ENCODE measurements at places on chromosomes 7 and 10. TPM values are rescaled to one million over a fixed set of nuclear protein-coding genes. Genes with fewer than 3 reads are reported as not detected.

DNA sequence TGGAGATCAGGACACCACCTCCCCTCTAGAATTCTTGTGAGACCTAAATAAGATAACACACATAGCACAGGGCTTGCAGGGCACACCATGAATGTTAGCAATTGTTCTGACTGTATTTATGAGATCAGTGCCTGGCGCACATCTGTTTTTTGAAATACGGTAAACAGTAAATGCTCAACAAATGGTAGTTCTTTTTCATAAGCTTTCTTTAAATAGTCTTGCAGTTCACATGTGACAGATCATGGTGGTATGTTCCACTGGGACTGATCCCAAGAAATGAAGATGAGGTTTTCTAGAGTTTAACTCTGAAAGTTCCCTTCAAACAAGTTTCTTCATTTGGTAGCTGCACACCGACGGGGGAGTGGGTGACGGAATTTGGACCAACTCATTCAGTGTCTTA lies 34.8 kb downstream of the CREB5 start:
- DNase-seq, result no peak

DNA sequence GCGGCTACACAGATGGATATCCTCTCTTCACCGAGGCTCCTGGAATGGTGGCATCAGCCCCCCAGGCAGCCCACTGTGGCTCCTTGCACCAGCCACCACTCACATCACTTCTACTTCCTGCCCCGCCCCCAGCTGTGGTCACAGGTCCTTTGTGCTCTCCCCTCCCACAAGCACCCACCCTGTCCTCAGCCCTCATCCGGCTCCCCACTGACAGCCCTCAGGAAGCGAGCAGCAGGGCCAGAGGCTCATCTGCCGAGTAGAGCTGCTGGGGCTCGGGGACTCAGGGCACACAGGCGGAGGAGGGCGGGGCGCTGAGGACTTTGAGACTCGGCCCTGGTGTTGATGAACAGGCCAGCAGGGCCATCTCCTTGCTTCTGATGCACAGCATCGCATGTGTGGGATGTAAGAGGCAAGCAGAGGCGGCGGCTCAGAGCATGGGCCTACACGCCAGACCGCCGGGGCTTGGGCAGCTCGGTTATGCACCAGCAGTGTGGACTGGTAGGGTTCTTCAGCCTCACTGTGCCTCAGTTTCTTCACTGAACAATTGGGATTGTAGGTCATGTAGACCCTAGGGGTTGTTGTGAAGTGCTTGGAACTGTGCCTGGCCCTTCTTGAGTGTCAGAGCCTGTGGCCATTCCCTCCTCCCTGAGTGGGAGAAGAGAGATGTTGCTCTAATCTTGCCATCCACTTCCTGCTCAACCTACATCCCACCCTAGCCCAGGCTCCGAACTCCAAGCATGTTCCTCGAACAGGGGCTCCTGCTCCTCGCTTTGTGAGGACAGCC lies at the start of gene PRF1:
PRF1 (minus strand) TSS at position 77 of the 784 bp plus-strand sequence. CDS start 1,839 bp downstream, outside the sequence.
- DNase-seq, result no peak

DNA sequence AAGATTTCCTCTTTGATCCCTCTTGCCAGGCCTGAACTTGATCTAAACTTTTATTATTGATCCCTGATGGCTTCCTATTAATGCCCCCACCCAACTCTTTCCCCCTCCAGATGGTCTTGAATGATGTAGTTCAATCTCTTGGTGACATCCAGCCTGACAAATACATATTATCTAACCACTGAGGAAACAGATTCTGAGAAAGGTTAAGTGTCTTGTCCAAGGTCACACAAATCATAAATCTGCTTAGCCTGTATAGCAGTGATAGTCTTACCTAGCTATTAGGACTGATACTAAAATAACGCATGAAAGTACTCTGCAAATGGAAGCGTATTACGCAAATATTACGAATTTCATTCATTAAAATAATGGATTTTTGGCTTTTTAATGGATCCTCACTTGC lies 22.7 kb downstream of the STEAP1B start:
- DNase-seq, result no peak

GRCh38 chr7:44740055-44740454 lies 8.6 kb upstream of the ZMIZ2 start:
- peak; percentile 72 for DNase-seq

GRCh38 chr10:79378647-79379511 lies 31.6 kb downstream of the PPIF start:
- no peak for DNase-seq

GRCh38 chr7:83413831-83414230 lies 235.1 kb downstream of the SEMA3E start:
- DNase-seq, result no peak

DNA sequence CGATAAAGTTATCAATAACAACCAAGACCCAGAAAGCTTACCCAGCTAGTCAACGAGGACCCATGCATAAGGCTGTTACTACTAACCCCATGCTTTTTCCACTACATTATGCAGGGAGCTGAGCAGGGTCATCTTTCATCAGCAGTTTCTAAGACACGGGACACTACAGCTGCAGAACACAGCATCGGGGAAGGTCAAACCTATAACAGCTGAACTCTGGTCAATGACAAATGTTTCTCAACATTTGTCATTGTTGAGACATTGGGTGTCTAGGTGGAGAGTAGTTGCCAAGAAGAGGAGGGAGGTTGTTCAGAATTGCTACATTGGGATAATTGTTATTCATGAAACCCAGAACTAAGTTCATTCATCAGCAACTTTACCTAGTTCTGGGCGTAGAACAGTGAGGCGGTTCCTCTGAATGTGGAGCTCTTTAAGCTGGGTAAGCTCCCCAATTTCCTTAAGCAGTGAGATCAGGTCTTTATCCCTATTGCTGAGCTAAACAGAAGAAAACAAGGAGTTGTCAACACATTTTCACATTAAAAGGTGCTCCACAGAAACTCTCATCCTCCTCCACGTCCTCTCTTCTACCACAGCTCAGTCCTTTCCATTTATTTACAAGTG lies 105.6 kb downstream of the ZNF22 start:
- no peak for DNase-seq

GRCh38 chr7:47384755-47385535 lies 197.0 kb downstream of the TNS3 start:
- peak; percentile 63 for DNase-seq

Gene HOXA13
- 0.14 TPM for total RNA-seq

Gene LRRC18
- total RNA-seq, result not detected

DNA sequence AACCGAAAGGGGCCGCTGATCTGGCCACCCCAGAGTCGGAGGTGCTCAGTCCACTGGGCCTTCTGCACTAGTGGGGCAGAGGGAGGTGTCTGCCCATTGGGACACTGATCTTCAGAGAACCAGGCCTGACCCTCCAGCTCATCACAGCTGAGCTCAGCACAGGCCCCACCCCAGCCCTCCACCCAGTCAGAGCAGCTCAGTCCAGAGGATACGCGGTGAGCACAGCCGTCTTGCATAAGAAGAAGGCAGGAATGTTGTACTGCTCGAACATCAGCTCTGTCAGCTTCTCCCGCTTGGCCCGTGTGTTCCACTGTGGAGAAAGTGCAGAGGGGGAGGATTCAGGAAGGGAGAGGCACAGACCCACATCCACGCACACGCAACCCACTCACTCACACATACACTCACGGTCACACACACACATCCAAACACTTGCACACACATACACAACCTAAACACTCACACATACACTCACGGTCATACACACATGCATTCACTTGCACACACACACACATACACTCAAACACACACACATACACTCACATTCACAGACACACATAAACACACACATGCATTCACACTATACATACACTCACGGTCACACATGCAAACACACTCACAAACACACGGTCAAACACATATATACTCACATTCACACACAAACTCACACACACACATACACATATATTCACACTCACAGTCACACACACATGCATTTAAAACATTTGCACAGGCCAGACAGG lies 6.3 kb downstream of the ACTL6B start:
- DNase-seq, result no peak

- no peak for DNase-seq
Measured at GRCh38 chr7:4343272-4344247, 338.5 kb upstream of the FOXK1 start.

Gene CPVL
- total RNA-seq, result 23.8 TPM
